A549 treated with Mapracorat at 1 μM for 4 hours (cell line): ENCODE measurements at places on chromosomes 2 and 18. TPM values are rescaled to one million over a fixed set of nuclear protein-coding genes. Genes with fewer than 3 reads are reported as not detected.

Gene CDK15
- not detected in 5 replicates for total RNA-seq

Gene NAT8
- total RNA-seq, result not detected in 5 replicates

Gene CCDC150
- total RNA-seq, result 2.6 to 8.2 TPM (median 4.7 TPM) in 5 replicates

Gene ST6GAL2
- total RNA-seq, result 13.0 to 17.3 TPM (median 16.8 TPM) in 5 replicates

Gene TRIM43
- total RNA-seq, result not detected in 5 replicates

Gene NT5C1B
- total RNA-seq, result not detected in 5 replicates

Gene ERMN
- total RNA-seq, result not detected in 5 replicates

Gene IL36RN
- total RNA-seq, result 0.07 to 0.21 TPM in 2 of 5 replicates, not detected in the others

Gene POTEI
- total RNA-seq, result not detected in 5 replicates

Gene NCKAP5
- total RNA-seq, result 0.68 to 1.1 TPM (median 0.90 TPM) in 5 replicates

Gene GALNT3
- total RNA-seq, result not detected in 5 replicates

Gene TCF4
- 1.1 to 2.6 TPM (median 1.5 TPM) in 5 replicates for total RNA-seq

Gene TIGD1
- total RNA-seq, result 4.3 to 5.6 TPM (median 4.9 TPM) in 5 replicates

Gene CIDEA
- total RNA-seq, result not detected in 5 replicates

Gene TCF23
- not detected in 5 replicates for total RNA-seq

Gene QPCT
- 20.4 to 22.7 TPM (median 21.6 TPM) in 5 replicates for total RNA-seq

Gene AKAIN1
- total RNA-seq, result not detected in 5 replicates

Gene TUBB8B
- total RNA-seq, result 0.18 TPM in 1 of 5 replicates, not detected in the others

Gene CKAP2L
- total RNA-seq, result 12.1 to 16.9 TPM (median 15.1 TPM) in 5 replicates

Gene SLC4A3
- 2.6 to 3.9 TPM (median 3.0 TPM) in 5 replicates for total RNA-seq

Gene MYCN
- not detected in 5 replicates for total RNA-seq
